ENCODE measurements at places on chromosomes 13 and 19.

- DNase-seq = peak; percentile 56
Measured at GRCh38 chr13:96946709-96947311, 47.5 kb downstream of the OXGR1 start.

GRCh38 chr19:16116067-16116466, 4.4 kb downstream of the RAB8A start:
- DNase-seq = no peak

DNA sequence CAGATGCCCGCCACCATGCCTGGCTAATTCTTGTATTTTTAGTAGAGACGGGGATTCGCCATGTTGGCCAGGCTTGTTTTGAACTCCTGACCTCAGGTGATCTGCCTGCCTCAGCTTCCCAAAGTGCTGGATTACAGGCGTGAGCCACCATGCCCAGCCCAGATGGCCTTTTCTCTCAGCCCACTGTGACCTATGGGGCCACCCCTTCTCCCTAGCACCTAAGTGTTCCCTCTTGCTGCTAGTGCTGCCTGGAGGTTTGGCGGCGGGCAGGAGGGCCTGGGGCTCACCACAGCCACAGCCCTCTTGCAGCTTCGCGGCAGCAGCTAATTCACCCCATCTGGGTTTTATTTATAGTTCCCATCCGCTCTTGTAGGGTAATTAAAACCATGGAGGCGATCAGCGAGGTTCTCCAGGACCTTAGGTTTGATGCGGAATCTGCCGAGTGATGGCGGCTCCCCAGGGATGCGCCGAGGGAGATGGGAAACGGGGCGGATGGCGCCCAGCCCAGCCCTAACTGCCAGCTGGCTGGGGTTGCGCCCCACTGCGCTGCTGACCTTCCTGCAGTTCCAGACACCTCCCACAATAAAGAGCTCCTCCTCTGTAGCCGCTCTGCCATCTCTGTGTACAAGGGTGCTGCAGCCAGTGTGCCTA, 3.3 kb downstream of the REX1BD start:
- no peak for DNase-seq

DNA sequence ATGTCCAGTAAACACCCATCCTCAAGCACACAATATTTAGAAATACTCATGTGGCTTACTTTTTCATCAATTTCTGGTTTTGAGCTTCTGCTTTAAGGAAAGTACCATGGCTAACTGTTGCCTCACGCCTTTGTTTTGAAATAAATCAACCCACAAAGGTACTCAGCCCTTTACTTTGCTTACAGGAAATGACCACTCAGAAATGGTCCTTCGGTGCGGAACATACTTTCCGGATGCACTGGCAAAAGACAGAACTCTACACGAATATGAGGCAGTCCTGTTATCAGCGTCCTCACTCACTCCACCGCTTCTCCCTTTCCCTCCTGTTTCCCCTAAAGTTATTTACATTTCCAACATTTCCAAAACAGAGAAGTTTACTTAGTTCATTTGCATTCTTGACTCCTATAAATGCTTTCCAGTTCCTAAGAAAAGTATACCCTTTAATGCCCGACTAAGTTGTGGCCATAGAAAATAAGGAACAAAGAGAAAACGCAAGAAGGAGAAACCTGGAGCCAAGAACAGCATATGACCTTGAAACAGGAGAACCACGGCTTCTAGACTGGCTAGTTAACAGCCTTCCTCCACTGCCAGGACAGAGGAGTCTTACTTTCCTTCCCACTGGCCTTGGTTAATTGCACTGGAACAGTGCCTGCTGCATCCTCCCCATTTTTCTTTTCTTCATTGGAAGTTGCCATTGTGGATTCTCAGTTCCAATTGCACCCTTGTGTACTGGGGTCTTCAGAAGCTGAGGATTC, 10.6 kb downstream of the FPR2 start:
- DNase-seq = no peak

DNA sequence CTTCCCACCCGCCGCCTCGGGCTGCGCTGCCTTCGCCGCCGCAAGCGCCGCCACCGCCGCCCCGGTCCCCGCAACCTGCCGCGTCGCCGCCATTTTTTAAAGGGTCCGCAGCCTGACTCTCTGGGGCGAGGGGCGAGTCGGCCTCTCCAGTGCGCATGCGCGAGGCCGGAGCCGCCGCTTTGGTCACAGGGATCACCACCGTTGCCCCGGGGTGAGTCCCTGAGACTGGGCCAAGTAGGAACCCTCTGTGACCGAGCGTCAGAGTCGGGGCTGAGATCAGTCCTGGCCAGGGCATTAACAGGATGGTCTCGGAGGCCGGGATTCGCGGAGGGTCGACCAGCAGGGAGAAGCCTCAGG, 42.6 kb downstream of the ZNF146 start:
- no peak for DNase-seq

DNA sequence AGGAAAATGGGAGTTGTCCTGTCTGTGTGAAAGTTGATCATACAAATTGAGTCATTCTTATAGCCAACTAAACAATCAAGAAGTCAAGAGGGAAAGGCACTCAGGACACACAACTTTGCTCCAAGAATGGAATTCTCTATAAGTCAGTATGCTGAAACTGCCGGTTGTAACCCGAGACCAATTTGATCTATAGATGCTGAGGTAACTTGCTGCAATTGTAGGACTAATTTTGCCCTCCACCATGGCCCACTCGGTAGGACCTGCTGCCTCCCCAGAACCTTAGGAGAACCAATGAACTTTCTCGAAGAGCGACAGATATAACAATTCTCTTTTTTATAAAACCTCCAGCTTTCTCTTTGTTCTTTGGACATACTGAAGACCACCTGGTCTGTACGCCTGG, 157.0 kb downstream of the RNF17 start:
- DNase-seq = no peak

- no peak for DNase-seq
Measured at GRCh38 chr13:28478127-28478526, 16.8 kb downstream of the FLT1 start.

DNA sequence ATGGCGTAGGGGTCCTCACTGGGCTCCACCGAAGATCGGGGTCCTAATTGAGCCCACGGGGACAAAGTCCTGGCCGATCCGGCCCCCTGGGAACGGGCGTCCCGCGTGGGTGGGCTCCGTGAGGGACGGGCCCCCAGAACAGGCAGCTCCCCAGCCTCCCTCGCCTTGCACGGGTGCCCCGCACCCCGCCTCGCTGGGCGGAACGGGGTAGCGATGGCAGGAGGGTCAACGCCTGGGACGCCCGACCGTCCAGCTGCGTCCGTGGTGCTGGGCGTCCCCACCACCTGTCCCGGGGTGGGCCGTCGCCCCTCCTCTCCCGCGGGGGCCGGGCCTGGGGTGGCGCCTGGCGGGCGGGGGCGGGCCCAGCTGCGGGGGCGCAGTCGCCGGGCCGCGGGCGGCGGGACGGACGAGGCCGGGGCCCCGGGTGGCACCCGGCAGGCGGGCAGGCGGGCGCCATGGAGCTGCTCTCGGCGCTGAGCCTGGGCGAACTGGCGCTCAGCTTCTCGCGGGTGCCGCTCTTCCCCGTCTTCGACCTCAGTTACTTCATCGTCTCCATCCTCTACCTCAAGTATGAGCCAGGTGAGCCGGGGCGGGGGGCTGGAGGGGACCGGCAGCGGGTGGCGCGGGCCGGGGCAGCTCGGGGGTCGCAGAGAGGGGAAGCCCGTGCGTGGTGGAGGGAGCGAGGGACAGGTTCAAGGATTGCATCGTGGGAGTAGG, at the start of gene TMEM38A:
Gene TMEM38A (plus strand): TSS at position 377 of the 717 bp plus-strand sequence. CDS start 79 bp downstream, at position 456.
- DNase-seq = peak; percentile 31

DNA sequence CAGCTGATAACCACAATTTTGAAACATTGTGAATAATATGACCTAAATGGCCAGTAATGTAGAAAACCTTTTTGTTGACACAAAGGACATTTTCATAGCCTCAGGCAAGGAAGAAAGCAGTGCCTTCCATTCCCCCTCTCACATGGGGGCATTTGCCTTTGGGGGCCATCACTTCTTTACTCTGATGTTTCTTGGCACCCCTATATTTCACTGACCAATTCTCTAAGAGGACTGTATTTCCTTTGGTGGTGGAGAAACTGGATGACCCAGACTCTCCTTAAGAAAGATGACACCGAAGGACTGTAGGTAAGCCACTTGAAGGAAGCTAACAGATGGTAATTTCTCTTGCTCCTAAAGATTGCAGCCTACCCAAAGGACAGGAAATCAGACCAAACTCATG, 254.6 kb downstream of the DCLK1 start:
- DNase-seq = no peak

GRCh38 chr13:47846886-47847285, 154.2 kb downstream of the SUCLA2 start:
- DNase-seq = no peak

- peak; percentile 32 for DNase-seq
Measured at GRCh38 chr19:51948975-51949374, 21.7 kb downstream of the ZNF613 start.

GRCh38 chr19:37988758-37989635, 82.0 kb downstream of the SIPA1L3 start:
- no peak for DNase-seq

DNA sequence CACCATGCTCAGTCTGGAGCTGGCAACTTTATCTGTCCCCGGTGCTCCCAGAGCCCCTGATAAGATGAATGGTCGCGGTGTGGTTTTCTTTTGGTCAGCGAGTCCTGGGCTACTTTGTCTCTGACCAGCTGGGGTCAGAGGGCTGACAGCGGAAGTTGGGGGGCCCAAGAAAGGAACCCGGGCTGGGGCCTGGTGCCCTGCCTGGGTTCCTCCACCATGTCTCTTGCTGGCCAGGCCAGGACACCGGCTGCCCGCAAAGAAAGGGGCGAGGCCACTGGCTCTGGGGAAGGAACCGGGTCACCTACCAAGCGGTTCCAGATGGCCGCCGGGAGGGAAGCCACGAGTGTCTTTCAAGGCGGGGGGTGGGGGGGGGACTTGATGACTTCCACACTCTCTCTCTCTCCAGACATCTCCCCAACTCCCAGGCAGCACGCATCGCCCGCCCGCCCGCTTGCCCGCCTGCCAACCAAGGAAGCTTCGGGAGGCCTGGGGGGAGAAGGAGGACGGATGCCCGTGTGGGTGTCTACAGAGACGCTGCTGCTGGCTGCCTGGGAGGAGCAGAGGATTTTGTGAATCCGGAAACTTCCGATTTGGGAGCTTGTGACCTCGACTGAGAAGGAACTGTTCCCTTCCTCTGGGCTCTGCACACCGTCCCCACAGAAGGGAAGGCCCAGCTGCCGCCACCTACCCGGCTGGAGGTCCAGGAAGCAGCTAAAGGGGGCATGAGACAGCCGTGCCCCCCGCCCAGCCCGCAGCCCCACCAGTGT, 1.1 kb downstream of the PIP5K1C start:
- no peak for DNase-seq

DNA sequence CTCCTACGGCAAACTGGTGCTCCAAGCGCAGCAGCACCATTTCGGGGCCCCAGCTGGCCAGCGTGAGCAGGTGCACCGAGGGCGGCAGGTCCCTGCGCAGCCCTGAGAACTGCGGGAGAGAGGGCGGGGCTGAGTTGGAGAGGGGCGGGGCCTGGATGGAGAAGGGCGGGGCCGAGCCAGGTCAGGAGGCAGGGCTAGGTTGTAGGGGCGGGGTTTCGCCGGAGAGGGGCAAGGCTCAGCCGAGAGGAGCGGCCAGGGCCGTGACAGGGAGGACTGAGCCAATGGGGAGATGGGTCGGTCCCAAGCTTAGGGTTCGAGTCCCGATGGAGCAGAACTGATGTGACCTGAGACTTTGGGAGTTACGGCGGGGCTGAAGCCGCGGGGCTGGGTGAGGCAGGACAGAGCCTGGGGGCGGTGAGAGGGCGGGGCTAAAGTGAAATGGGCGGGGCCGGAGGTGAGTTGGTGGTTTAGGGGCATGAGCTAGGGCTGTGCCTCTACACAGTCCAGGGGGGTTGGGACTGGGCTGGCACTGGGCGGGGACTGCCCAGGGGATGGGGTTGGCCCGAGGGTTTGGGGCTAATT, 19.0 kb downstream of the MAN2B1 start:
- no peak for DNase-seq

DNA sequence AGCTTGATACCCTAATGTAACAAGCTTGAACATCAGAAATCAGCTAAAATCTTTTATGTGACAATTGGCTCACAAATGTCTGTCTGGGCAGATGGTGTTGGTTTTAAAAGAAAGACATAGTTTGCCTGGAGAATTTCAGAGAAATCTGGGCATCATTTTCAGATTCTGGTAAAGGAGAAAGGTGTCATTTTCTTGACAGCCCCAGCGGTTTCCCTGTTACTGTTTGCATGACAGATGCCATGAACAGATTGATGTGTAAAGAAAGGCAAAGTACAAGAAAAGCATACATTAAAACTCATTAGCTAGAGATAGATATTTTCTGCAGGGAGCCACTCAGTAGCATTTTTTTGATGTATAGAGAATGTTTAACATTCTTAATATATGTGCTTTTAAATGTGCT, 987.9 kb downstream of the OLFM4 start:
- no peak for DNase-seq

DNA sequence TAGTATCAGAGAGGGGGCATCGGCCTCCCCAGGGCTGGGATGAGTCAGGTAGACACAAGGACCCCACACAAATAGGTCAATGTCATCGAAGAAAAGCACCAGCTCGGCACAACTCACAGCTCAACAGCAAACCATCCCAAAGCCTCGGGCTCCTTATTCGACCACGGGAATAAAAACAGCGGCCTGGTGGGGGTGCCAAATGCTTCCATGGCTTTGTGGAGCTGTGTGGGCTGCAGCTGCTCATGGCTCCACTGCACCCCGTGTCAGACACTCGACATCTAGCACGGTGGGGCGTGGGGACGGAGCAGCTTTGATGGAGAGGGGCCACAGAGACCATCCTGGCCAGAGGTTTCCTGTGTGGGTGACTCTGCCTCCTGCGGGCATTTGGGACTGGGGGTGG, 212.5 kb upstream of the SOX1 start:
- DNase-seq = peak; percentile 59

GRCh38 chr13:76293751-76294150, 592.5 kb downstream of the KCTD12 start:
- no peak for DNase-seq

DNA sequence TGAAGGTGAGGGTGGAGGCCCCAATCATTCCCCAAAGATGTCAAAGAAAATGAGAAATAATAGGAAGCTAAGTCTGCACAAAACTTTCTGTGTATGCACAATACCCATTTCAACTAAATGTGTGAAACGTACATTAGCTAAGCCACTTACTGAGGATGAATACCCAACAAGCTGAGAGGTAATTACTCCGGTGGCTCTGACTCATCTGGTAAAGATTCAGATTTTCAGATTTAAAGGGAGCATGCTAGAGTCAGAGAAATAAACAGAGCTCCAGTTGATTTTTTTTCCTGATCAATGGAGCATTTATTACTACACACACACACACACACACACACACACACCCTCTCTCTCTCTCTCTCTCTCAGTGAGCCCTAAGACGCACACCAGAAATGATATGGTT, 194.8 kb upstream of the ARGLU1 start:
- no peak for DNase-seq

DNA sequence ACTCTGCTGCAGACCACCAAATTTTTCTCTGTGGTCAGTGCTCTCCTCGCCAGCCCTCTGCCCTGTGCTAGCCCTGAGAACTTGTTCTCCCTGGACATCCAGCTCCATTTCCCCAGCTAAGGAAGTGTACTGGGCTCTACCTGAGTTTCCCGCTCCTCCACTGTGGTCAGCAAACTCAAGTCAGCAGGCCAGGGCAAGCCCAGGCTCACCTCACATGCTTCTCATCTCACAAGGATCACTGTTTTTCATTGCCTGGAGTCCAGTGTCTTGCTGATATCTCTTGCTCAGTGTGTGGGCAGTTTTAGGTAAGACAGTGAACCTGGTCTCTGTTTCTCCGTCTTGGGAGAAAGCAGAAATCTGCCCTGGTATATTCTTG, 201.4 kb downstream of the FOXO1 start:
- DNase-seq = no peak

Data from NCI-H1417 (cell line).